HS-27A (cell line): ENCODE measurements at places on chromosomes 16 and 17.

DNA sequence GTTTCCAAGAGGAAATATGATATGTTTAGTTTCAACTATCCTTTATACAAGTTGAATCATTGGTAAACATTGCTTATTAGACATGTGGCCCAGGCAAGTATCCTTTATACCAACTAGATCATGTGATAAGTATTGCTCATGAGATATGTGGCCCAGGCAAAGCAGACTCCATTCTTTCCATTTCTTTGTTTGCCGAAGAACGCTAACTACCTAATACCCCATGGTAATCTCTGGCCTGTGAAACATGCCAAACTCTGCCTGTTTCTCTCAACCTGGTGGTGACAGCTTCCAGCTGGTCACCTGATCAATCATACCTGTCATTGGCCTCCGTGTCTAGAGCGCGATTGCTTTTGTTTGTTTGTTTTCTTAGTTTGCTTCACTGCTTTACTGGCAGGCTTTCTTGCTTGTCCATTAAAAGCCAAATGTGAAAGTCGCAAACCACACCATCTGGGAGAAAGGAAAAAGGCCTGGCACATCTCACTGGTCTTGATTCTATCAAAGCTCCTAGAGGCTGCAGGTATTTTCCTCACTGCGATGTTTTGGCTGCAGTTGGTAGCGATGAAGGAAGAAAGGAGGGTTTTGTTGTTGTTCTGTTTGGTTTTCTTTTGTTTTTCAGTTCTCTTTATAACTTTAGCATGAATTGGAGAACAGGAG is 686.2 kb downstream of the KCNJ2 start:
- DNase-seq: no peak

GRCh38 chr16:12753203-12754023 is 50.3 kb downstream of the CPPED1 start:
- no peak for DNase-seq

DNA sequence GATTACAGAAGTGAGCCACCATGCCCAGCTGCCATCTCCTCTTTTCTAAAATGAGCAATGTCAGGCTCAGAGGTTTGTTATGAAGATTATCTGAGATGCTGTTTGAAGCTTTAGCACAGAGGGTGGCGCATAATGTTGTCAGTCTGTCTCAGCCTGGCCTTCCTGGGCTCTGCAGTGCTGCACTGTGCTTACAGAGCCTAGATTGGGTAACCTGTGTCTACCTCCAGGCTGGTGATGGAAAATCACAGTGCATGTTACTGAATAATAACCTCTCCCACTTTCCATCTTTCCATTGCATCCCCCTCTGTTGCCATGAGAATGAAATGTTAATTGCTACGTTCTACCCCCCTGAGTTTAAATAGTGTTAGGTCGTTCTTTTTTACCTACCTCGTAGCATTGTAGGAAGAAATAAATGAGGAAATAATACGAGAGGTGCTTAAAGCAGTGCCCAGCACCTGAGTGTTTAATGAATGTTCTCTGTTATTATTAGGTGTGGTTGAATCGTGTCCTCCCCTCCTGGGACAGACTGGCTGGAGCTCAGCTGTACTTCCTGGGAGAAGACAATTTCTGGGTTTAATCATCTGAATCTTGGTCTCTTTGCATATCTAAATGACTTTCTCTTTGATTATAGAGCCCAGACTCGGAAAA is 6.2 kb downstream of the LDAF1 start:
- DNase-seq: no peak

DNA sequence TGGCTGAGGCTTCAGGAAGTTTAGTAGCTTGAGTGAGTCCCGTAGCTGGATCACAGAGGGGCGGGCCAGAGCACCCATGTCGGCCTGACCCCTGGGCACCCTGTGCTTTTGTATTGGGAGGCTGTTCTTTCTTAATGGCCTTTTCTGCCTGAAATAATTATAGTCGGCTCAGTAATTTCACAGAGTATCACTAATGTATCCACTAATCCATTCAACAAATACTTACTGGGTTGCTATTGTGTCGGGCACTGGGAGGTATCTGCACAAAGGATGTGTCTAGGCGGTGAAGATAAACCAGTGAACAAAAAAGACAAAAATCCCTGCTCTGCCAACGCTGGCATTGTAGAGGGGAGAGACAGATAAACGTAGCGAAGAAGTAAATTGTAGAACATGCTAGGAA is 318.6 kb downstream of the FOXL1 start:
- DNase-seq: no peak

DNA sequence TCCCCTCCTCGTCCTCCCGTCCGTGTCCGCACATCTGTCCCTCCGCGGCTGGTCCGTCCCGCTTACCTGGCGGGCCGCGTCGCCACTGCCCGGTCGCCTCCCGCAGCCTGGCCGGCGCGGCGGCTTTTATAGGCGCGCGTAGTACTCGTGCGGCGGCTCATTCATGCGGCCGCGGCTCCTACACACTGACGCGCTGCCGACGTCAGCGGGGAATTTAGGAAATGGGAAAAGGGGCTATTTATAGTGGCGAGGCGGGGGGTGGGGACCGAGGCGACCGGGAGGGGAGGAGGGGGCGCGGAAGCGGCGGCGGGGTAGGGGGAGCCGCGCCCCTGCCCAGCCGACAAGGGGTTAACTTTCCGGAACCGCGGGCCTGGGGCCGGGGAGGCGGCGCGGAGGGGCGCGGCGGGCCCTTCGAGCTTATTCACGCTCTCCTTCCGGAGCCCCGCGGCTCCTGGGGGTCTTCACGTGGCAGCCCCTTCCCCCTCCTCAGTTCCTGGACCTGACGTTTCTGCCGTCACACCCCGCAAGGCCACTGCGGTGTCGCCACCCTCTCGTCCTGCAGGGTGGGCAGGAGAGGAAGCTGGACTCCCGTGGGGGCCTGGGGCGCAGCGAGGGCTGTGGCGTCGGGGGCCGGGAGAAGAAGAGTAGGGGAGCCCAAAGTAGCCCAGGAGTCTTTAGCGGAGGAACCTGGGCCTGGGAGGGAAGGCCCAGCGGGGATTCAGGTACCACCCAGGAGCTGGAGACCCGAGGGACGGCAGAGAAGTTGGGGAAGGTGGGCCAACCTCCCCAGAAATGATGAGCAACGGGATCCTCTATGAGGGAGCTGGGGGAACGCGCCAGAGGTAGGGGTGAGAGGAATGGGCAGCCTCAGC is 3.6 kb upstream of the HIC1 start:
- no peak for DNase-seq

GRCh38 chr16:30615358-30616091 is 5.3 kb upstream of the ZNF689 start:
- DNase-seq: no peak

GRCh38 chr16:57800200-57801097 is 1.8 kb downstream of the KIFC3 start:
- no peak for DNase-seq

- DNase-seq: no peak
Observed at GRCh38 chr16:48542020-48542473, 67.9 kb downstream of the N4BP1 start.

DNA sequence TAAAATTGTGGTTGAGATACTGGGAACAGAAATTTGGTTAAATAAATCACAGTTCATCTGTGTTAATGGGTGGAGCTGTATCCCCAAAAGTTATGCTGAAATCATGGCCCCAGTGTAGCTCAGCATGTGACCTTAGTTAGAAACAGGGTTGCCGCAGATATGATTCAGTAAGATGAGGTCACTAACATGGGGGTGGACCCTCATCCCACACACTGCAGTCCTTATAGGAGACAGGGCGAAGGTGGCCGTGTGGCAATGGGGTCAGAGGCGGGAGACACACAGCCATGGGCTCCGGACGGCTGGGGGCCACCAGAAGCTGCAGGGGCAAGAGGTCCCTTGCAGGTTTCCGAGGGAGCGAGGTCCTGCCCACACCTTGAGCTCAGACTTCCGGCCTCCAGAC is 10.7 kb downstream of the GALNS start:
- no peak for DNase-seq

DNA sequence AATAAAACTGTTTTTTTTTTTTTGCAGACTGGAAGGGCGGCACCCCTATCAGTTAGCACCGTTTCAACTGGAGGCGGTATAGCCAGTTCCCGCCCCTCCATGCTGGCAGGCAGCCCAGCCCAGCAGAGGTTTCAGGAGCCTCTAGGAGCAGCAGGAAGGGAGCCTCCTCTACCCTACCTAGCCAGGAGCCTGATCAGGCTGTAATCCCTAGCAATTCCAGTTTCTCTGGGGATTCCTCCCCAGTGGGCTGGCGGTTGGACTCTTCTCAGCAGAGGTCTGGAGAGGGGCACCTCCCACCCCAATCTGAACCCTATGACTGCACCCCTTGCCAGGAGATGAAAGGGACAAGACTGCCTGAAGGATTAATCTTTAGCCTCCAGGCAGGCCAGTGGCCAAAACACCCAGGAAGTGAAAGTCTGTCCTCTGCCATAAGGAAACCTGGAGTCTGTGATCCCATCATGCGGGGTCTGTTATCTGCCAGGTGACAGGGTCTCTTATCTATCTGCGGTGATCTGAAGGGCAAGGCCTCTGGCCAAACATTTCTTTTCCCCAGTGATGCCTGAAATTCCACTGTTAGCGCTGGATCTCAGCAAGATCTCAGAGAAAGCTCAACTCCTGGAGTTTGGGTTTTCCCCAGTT is 4.9 kb upstream of the CDH1 start:
- DNase-seq: peak; percentile 51

DNA sequence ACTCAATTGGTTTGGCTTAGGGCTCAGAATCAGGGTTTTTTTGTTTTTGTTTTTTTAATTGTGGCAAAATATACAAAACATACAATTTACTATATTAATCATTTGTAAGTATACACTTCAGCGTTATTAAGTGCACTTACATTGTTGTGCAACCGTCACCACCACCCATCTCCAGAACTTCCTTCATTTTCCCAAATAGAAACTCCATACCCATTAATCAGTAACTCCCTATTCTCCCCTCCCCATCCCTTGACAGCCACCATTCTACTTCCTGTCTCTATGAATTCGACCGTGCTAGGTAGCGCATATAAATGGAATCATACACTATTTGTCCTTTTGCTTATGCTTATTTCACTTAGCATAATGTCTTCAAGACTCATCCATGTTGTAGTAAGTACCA is 45.2 kb upstream of the DHX40 start:
- no peak for DNase-seq

DNA sequence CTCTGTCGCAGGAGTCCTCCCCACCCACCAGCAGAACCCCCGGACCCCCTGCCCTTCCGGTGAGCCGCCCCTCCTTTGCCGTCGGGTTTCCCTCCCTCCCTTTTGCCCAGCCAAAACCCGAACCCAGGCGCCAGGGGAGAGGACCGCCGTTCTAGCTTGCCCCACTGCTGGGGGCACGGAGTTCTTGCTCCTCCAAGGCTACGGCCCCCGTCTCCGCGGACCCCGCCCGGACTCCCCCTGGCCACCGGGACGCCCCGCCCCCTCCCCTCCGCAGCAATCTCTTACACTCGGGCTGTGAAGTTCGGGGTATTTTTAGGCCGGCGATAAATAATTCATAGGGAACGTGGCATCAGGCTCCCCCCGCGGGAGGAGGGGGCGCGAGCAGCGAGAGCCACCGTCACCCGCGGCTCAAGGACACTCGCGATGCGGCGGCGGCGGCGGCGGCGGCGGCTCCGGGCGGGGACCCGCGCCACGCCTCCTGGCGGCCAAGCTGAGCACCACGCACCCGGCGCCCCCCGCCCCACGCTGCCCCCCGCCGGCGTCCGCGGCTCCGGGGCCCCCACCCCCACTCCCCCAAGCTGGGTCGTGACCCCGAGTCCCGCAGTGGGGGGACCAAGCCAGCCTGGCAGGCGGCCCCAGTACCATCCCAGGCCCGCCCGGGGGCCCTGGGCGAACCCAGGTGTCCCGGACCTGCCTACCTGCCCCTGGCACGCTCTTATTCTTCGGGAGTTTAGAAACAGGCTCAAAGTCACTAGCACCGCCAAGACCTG is at the start of gene GRIN2C:
Gene GRIN2C, minus strand, starts transcription at position 427 of the 770 bp plus-strand sequence. CDS start 4,793 bp downstream, outside the sequence.
- DNase-seq: no peak

- no peak for DNase-seq
Observed at GRCh38 chr17:27343977-27344607, 50.2 kb downstream of the WSB1 start.

- no peak for DNase-seq
Observed at GRCh38 chr17:78360371-78361224, 721 bp upstream of the SOCS3 start.

DNA sequence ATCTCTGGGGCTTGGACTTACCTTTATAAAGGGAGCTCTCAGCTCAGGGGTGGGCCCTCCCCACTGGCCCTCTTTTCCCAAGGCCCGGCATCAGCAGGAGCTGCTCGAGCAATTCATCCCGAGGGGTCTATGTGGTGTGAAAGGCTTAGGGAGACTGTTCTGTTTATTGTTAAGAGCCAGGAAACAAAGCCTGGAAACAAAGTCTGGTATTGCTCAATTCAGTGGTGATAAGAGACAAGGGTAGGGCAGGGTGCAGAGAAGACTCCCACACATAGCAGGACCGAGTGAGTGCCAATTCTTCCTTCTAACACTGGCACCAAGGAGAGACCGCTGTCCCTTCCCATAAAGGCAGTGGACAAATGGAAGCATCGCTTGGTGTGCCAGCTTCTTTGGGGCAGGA is 750.7 kb downstream of the KCNJ18 start:
- no peak for DNase-seq

DNA sequence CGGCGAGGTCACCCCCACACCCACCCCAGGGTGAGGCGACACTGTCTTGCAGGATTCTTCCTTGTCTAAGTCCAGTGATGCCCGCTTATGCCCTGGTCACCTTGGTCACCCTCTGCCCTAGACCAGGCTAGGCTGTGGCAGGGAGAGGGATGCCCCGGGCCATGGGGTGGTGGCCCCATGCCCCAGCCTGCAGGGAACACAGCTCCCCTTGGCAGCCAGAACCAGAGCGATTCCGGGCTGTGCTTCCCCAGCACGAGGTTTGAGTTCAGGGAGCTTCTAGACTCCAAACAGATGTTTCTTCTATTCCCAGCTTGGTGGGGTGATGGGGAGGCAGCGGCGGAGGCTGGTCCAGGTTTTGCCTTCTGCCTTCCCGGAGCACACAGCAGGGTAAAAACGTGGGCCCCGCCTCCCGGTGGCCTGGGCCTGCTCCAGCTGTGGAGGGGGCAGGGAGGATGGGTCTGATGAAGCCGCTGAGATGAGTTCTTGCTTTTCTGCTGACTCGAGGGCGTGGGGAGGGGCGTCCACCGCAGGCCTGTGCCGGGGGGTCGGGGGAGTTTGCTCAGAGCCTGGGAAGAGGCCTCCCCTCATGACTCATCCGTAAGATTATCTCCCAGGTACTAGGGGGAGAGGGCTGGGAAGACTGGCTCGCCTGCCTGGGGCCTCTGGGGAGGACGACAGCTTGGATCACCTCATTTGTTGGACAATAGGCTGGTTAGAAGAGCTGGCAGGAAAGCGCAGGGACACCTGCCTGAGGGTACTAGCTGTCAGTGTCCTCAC is 15.4 kb downstream of the SMTNL2 start:
- no peak for DNase-seq

DNA sequence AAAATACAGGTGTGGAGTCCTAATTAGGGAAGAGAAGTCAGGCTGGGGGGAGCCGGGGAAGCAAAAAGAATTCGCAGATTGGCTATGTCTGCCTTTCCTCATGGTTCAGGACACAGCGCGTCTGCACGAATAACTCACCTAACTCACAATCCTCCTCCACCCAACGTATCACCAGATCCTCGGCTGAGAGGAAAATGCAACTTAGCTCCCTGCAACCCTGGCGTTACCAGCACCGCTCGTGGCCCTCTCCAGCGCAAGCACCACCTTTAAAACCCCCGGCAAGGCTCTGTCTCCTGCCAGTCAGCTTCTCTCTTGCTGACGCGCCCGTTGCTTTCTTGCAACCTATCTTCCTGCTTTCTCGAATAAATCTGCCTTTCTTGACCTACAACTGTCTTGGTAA is 49.8 kb upstream of the METRNL start:
- no peak for DNase-seq
